Stimulated activated CD8-positive, alpha-beta memory T cell treated with anti-CD3 and anti-CD28 coated beads, Interleukin-2, amount 100 ng/mL, for 1 hour (primary cell): ENCODE measurements at places on chromosomes 13 and 19.

GRCh38 chr13:114025714-114026431 lies 52.0 kb upstream of the C13orf46 start:
- no peak for DNase-seq

DNA sequence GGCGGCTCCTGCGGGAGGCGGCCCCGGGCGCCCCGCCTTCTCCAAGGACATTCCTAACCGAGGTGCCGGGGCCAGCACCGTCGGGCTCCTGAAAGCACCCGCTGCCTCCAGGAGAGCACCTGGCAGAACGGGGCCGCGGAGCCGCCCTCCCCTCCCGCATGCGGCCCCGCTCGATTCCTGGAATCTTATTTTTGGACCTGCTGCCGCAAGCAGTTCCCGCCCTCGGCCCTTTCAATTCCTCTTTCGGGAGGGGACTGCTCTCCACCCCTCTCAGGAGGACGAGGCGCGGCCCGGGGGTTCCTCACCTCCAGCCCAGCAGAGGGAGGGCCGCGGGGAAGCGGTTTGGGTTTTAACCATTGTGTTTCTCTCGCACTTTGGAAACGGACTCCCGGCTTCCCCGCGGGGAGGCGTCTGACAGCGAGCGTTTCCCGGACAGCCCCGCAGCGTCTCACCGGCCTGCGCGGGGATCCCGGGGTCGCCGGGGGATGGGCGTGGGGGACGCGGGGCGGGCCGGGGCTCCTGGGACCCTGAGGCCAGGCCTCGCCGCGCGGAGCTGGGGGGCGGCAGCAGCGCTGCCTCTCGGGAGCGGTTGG lies 849 bp downstream of the GAS6 start:
- DNase-seq, result no peak

DNA sequence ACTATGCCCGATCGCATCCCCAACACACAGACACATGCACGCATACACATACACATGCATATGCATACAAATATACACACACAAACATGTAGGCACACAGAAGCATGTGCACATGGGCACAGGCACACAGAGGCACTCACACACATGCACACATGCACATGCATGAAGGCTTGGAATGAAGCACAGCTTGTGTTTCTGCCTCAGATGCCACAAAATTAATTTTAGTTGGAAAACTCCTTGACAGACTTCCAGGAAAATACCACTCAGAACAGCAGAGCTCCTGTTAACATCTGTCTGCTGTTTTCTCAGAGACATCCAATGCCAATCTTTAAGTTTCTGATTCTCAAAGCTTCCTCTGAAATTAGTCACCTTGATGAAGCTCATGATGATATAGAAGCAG lies 532.7 kb downstream of the RFC3 start:
- DNase-seq, result no peak

DNA sequence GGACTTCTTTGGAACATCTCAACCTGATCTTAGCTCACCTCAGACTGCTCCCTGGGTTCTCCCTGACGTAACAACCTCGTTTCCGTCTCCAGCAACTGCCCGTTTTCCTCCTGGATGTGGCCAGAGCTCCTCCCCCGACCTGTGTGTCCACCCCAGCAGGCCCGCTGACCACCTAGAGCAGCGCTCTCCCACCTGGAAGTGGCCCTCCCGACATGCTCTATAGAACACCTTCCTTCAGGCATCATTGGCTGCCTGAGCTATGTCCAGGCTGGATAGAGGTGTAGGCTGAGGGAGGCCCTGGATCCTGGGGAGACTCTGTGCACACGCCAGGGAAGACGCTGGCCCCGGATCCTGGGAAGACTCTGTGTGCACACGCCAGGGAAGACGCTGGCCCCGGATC lies 81.3 kb downstream of the TEX29 start:
- DNase-seq, result no peak

DNA sequence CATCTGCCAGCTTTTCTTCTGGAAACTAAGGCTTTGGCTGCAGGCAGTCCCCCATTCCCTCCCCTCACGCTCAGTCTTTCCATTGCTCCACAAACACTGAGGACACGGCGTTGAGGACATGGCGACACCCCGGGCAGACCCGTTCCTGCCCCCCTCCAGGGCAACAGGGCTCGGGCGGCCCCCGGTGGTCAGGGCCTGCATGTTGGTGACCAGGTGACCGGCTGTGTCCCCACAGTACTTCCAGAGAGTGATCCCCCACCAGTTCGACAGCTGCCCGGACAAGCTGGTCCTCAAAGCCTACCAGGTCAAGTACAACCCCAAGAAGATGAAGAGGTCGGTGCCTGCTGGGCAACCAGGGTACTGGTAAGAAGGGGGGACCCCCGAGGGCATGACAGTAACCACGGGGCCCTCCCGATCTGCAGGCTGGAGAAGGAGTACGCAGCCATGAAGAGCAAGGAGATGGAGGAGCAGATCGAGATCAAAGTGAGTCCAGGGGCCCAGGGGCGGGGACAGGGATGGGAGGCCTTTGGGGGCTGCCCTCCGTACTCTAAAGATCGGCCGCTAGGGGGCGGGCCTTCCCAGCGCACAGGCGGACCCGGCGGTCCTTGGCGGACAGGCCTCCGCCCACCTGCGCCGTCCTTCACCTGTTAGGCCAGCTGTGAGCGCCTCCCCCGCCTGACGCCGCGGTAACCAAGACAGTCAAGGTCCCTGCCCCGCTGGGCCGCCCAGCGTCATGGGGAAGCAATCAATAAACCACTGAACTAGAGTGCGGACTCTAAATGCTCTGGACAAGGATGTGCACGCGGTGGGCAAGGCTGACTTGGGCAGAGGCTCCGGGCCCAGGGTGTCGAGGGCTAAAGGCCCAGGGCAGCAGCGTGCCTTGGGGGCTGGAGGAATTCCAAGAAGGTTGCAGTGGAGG lies 21.1 kb downstream of the PRR36 start:
- peak; percentile 34 for DNase-seq

DNA sequence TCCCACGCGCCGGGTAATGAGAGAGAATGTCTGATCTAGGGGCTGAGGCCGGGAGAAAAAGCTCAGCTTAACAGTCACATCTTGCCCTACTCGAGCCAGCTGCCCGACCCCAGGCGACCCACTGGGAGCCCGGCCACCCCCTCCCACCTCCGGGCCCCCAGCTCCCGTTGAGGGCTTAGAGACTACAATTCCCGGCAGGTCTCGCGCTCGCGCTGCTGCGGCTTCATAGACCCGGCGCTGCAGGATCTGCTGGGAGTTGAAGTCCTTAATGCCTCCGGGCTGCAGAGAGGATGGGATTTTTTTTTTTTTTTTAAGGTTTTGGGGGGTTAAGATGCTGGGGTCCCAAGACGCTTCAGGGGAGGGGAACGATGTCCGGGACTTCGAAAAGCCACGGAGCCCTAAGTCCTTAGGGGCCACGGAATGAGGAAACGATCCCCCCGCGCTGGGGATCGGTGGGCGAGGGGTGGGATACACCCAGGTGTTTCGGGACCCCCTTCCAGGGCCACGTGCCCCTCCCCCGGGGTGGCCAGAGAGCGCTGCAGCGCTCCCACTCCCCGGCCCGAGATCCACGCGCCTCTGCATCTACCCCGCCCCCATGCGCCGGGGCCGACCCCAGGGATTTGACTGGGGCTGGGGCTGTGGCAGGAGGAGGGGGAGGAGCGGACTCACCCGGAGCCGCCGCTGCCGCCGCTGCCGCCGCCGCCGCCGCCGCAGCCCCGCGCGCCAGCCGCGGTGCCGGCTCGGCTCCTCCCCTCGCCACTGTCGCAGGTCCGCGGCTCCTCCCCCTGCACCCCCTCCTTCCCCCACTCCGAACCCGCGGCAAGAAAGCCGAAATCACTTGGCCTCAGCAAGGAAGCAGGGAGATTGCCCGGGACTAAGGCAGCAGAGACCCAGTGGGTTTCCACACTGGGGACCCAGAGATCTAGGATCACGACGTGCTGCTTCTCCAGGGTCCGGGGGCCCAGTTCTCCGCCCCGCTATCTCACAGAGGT lies at the start of gene SYT3:
Gene SYT3 (minus strand): TSS at position 761 of the 992 bp plus-strand sequence. CDS start 2,470 bp downstream, outside the sequence.
- DNase-seq, result peak; percentile 15

GRCh38 chr19:5484398-5485285 lies 29.4 kb downstream of the ZNRF4 start:
- no peak for DNase-seq

DNA sequence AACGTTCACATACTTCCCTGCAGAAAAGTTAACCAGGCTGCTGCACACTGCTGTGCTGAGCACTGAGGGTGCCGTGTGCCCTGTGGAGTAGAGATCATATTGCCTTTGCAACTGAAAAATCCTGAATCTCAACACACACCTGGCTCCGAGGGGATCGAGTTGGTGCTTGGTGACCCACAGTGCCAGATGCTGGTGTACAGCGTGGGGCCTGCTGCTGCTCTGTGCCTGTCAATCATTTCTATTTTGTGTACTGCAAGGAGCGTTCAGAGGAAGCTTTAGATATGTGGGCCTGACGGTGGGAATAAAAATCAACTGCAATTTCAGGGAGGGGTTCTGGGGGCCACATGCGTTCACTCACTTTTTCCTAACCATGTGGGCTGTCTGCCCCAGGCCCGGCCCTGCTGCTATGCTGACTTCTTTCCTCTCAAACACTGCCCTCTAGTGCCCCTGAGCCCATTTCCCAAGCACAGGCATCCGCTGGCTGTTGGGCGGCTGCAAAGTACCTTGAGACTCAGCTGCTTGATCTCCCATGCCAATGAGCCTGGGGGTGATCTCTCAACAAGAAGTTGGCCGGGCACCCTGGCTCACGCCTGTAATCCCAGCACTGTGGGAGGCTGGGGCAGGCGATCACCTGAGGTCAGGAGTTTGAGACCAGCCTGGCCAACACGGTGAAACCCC lies 9.7 kb upstream of the LENG8 start:
- no peak for DNase-seq

DNA sequence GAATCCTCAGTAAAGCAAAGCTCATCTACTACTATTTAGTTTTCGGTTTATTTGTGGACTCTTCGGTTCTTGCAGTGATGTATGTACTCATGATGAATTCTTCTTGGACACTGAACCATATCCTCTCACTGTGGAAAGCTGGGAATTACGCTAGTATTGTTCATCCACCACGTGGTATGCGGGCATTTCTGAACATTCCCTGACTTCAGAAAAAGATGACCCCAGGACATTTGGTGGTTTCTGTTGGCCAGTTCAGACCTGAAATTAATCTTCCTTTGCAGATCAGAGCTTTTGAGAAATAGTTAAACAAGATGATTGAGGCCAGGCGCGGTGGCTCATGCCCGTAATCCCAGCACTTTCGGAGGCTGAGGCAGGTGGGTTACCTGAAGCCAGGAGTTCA lies 25.3 kb upstream of the FBN3 start:
- no peak for DNase-seq

- DNase-seq, result no peak
Observed at GRCh38 chr13:53121919-53122318, 93.3 kb downstream of the OLFM4 start.

GRCh38 chr13:79830945-79831344 lies 350.0 kb downstream of the NDFIP2 start:
- DNase-seq, result no peak

DNA sequence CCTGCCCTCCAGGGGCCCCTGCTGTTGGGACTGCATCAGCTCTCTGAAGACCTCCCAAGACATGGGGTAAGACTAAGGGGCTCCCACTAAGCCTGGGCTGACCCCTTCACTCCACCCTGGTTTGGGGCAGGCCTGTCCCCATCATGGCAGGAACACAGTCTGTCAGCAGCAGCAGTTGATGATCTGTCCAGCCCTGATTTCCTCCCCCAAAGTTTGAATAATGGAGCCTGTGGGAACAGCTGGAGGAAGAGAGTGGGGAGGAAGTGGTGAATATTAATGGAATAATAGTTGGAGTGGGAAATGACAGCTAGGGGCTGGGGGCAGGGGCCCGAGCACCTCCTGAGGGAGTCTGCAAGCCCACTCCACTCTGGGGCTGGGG lies 1.3 kb upstream of the B3GNT8 start:
- DNase-seq, result no peak

DNA sequence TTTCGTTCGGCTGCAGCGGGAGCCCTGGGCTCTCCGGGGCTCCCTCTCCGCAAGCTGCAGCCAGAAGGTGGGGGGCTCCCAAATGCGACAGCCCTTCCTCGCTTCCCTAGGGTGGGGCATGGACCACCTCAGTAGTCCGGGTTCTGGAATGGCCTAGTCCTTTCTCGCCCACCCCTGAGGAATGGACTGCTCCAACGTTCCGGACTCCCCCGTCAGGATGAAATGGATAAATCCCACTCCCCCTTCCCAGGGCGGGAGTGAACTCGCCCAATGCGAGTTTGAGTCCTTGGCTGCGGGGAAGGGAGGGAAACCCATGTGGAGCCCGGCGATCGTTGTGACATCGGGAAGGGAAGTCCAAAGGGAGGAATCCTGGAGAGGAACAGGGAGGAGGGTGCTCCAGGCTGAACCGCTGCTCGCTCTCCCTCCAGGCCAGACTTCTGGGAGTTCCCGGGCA lies 5.5 kb downstream of the HRC start:
- DNase-seq, result no peak

GRCh38 chr19:55559684-55560083 lies 14.3 kb upstream of the SBK3 start:
- no peak for DNase-seq

DNA sequence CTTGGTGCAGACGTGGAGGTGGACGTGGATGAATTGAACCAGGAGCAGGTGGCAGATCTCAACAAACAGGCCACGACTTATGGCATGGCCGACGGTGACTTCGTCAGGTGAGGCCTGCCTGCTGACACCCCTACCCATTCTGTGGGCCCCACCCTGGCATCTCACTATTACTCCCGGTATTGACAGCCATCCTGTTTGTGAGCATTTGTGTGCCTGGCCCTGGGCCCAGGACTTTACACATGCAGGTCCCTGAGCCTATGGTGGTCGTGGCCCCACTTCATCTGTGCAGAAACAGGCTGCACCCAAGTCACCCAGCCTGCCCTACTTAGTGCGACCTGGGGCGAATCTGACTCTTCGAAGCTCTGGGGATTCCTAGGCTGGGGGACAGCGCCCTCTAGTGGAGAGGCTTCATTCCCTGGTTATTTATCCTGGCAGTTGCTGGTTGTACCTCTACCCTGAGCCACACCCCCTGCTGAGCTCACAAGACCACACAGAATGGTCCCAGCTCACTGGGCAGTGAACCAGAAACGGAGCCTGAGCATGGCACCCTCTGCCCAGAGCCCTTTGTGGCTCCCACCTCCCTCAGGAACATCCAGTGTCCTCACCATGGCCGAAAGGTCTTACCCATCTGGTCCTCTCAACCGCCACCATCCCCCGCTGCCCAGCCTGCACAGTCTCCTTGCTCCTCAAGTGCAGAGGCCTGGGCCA lies 16.9 kb downstream of the ZNF296 start:
- peak; percentile 71 for DNase-seq

DNA sequence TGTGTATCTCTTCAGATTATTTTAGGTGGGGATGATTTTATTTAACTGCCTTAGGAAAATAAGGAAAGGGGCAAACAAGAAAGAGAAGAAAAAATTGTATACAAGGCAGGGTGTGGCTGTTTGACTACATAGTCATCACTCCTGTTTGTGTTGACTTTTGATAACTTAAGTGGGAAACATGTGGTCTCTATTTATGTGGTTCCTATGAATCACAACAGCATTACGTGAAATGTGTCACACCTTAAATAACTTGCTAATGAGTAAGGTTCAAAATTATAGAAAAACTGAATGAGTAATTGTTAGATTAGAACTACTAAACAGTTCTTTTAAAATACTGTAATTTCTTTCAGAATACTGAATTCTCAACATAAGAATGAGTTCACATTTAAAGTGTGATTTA lies 69.3 kb downstream of the LMO7 start:
- DNase-seq, result no peak
